ENCODE measurements at places on chromosomes 16 and 17.

DNA sequence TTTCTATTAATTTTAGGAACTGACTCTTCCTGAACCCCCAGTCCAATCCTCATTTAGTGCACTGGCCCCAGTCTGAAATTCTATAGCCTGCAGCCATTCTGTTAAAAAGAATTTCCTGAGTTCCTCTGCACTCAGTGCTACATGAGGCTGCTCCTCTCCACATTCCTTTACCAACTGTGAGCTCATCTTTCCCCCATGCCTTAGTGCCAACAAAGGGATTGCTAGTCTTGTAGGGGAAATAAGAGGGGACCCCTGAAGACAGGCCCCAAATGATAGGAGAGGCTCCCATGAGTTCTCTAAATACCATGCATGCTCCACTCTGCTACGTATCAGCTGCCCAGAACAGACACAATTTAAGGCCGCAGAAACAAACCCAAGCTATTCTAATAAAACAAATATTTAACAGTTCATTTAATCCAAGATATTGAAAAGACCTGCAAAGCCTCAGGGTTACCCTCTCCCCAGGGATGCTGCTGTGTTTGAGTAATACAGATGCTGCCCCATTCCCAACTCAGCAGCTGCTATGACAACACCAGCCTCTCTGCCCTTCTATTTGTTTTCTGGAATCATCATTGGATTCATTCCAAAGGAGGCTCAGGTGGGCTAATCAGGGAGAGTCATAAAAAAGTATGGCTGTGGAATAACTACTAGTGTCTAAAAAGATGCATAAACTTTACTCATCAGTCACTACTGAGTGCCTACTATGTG, 228.5 kb downstream of the TOX3 start:
- DNase-seq, result no peak

DNA sequence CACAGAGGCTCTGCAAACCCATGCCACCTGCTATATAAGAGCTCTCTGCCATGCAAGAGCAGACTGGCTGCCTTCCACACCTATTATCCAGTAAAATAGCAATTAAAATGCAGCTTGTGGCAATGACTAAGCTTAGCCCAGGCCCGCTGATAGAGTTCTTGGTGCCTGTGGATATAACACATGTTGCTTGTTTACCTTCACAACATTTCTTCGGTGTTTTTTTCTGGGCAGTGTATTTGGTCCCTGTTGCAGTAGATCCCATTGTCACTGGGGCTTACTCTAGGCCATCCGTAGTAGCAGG, 63.5 kb downstream of the SPECC1 start:
- no peak for DNase-seq

- no peak for DNase-seq
These were observed 5.7 kb downstream of the HS3ST3B1 start for GRCh38 chr17:14306596-14306995.

- DNase-seq, result no peak
These were observed 42.7 kb downstream of the TNRC6C start for GRCh38 chr17:78001182-78001581.

GRCh38 chr17:48745381-48746275, 17.1 kb upstream of the HOXB13 start:
- DNase-seq, result no peak

DNA sequence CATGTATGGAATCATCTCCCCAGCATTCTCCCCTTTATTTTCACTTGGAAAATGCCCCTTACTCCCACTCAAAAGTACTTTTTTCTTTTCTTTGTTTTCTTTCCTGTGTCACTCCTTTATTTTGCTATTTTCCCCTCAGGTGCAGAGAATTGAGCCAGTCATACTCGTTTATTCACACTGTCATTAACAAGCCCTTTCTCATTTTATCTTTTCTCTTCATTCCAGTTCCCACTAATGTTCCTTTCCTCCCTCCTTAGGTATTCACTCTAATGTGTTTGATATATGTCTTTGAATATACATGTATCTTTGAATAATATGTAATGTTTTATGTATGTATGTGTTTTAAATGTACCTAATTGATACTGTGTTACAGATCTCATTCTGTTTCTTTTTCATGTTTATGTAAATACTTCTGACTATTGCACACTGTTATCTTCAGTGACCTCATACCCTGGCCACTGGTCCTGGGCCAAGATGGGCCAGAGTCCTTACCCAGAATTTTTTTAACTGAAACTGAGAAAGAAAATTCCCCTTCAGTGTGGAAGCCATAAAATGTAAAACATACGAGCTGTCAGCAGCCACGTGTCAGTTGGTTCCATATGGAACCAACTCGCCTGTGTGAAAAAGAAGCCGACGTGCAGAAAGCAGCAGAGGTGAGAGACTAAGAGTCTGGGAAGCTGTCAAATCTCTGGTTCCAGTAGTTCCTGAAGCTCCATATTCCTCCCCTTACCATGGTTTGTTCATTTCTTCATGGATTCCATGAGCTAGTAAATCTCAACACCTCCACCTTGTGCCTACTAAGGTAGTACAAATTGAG, 5.8 kb downstream of the SRR start:
- DNase-seq, result peak; percentile 41

GRCh38 chr16:30992931-30993816, 8.2 kb downstream of the HSD3B7 start:
- DNase-seq, result no peak

DNA sequence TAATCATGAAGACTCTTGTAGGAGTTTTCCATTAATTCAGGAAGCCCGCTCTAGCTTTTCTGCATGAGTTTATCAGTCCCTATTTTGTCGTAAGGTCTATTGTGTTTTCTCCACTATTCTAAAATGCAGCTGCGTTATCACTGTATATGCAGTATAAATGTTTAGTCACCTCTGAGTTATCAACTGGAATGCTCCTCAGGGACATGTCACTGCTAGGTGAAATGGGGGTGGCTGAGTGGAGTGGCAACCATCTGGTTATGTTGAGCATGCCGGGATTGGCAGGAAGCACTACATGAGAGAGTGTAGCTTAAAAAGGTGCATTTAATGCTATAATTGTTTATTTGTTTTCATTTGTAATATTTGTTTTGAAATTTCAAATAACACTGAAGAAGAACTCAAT, 285.2 kb upstream of the ELAC2 start:
- DNase-seq, result no peak

DNA sequence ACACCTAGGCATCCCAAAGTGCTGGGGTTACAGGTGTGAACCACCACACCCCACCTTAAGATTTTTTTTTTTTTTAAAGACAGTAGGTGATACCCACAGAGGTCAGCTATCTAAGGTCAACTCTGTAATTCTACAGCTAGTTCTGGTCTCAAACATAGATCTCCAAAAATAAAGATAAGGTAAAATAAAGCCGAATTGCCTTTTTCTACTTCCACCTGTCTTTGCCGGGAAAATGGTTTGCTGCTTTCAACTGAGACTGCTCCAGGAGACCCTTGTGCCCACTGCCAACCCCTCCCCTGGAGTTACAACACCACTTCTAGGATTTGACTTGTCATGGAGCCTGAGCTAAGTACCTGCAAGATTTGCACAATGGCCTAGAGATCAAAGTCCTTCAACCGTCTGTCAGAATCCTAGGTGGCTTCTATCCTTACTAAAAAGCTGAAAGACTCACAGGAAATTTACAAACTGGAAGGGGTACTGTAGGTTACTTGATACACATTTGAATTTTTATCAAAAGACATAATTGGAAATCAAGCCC, 4.7 kb upstream of the CNOT1 start:
- no peak for DNase-seq

DNA sequence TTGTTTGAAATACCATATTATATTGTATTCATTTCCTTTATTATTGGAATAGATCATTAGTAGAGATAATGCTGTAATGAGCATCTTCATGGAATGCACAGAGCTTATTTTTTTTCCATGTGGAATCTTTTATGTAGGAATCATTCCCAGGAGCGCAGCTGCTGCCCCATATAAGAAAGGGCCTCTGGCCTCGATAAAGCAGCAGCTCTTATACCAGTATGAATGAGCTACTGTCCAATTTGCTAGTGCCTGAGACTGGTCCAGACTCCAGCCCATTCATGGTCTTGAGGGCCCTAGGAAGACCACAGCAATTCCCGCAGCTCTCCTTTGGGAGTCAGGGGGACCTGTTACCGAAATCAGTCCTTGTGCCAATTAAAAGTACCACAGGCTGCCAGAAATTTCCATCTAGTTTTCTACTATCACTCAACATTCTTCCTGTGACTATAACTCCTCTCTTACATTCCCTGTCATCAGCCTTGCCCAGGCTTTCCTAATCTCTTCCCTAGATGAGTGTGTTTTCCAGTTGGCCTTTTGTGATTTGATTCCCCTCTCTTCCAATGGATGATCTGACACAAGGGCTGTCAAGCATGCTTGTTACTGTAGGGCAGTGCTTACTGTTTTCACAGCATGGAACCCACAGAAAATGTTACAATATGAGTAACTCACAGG, 1.9 kb downstream of the ZNF843 start:
- DNase-seq, result no peak

DNA sequence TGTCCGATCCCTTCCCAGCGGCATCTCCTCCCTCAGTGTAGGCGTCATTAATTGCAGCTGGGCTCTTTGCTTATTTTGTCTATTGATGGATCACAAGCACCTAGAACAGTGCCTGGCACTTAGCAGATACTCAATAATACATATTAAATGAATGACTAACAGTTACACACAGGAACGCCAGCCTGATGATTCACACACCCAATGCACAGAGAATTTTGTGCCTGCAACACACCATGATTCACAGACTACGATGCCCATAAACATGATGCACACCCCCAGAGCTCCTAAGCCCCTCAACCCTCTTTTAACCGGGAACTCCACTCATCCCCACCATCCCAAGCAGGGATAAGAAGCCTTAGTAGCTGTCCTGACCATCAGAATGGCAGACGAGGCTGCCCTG, 66.6 kb upstream of the TMEM97 start:
- DNase-seq, result peak; percentile 37

GRCh38 chr16:65510241-65510640, 388.4 kb upstream of the CDH11 start:
- DNase-seq, result no peak

GRCh38 chr16:31453255-31454204, 5.8 kb upstream of the ARMC5 start:
- no peak for DNase-seq

GRCh38 chr17:17666111-17666714, 15.0 kb upstream of the RAI1 start:
- DNase-seq, result peak; percentile 80

GRCh38 chr17:45222289-45222995, 757 bp downstream of the FMNL1 start:
- DNase-seq, result peak; percentile 5

DNA sequence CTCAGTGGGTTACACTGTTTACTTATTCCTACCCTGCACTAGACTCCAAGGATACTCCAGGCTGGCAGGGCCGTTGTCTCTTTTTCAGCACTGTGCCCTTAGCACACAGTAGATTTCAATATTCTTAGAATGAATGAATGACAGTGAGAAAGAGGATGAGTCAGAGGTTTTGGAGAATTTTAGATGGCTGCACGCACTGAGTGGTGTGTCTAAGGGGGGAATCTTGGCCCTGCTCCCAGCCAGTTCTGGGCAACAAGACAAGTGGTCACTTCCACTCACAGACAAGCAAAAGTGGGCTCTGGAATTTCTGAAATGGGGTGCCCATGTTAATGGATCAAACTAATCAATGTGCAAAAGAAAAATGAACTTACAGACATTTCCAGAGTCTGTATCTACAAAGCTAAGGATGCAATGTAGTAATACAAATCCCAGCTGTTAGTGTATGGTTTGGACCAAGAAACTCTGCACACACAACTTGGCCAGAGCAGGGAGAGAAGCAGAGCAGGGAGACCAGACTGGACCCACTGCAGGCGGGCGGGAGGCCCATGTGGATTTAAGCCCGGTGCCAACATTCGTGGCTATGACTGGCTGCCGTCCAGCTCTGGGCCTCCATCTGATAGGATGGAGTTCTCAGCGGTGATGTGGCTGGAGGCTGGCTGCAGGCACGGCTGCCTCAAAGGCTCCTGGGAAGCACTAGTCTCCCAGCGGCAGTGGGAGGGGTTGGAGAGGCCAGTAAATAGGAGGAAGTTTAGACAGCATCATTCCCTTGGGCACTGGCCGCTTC, 95.6 kb upstream of the CDYL2 start:
- peak; percentile 82 for DNase-seq

GRCh38 chr17:66920950-66921349, 43.6 kb upstream of the CACNG4 start:
- DNase-seq, result no peak

- no peak for DNase-seq
These were observed 27.7 kb upstream of the GFOD2 start for GRCh38 chr16:67746846-67747245.

DNA sequence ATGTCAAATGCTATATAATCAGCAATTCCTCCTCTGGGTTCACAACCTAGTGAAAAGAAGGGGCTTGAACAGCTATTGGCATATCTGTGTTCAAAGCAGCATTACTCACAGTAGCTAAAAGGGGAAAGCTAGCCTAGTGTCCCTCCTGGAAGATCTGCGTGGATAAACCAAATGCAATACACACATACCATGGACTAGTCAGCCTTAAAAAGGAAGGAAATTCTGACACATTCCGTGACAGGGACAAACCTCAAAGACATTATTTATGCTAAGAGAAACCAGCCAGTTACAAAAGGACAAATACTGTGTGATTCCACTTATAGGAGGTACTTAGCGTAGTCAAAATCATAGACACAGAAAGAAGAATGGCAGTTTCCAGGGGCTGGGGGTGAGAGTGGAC, 90.1 kb downstream of the XYLT1 start:
- DNase-seq, result no peak

DNA sequence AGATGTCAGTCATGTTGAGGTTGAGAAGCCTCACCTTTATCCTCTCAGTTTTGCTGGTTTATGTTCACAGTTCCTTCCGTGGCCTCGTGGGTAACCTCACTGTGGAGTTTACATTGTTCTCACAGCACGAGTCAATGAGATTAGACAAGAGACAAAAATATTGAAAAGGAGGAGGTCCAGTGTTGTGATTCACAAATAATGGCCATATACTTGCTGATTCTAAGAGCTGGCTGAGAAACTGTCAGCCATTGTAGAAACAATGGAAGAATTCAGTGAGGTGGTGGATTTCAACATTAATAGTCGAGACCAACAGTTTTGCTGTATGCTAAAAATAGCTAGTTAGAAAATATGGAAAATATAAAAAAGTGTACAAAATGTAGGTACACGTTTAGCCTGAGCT, 176.4 kb upstream of the WSCD1 start:
- DNase-seq, result no peak

- DNase-seq, result no peak
These were observed 3.0 kb downstream of the KCNJ12 start for GRCh38 chr17:21379080-21379711.

DNA sequence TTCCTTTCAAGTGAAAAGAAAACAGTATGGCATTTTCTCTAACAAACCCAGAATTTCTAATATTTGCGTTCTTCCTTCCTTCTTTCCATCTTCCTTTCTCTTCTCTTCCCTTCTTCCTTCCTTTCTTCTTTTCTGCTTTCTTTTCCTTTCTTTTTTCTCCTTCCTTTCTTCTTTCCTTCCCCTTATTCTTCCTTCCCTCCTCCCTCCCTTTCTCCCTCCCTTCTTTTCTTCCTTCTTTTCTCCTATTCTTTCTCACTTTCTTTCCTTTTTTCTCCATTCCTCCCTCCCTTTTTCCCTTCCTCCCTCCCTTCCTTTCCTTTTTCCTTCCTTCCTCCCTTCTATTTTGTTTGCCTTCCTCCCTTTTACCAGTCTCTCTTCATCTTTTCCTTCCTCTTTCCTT, 194.8 kb downstream of the SHCBP1 start:
- DNase-seq, result no peak

- no peak for DNase-seq
These were observed at the start of gene FOXF1 for GRCh38 chr16:86510465-86511261. Gene FOXF1 (plus strand): TSS chr16:86510527. CDS start chr16:86510570, 43 bp downstream.

Data from AG08396 (cell line).